ENCODE measurements at places on chromosomes 2 and 18. TPM values are rescaled to one million over a fixed set of nuclear protein-coding genes. Genes with fewer than 3 reads are reported as not detected.

Gene NEUROD1
- 0.60 TPM for total RNA-seq

Gene ZNF396
- total RNA-seq: 2.0 TPM

Gene CRYGC
- 1.3 TPM for total RNA-seq

- no peaks in the 10 kb centered on the region for H3K36me3 ChIP-seq
- DNase-seq: no peak
- H3K4me1 ChIP-seq: peaks cover 25% of the 10 kb centered on the region
These were observed 569.2 kb downstream of the ZEB2 start for GRCh38 chr2:143950704-143951103.

- H3K27me3 ChIP-seq: no peaks in the 10 kb centered on the region
- H3K36me3 ChIP-seq: no peaks in the 10 kb centered on the region
- peak; percentile 87 for DNase-seq
- peak overlapping the region; percentile 39 for H3K27ac ChIP-seq
These were observed 7.6 kb upstream of the CHRNA1 start for GRCh38 chr2:174771631-174772471.

DNA sequence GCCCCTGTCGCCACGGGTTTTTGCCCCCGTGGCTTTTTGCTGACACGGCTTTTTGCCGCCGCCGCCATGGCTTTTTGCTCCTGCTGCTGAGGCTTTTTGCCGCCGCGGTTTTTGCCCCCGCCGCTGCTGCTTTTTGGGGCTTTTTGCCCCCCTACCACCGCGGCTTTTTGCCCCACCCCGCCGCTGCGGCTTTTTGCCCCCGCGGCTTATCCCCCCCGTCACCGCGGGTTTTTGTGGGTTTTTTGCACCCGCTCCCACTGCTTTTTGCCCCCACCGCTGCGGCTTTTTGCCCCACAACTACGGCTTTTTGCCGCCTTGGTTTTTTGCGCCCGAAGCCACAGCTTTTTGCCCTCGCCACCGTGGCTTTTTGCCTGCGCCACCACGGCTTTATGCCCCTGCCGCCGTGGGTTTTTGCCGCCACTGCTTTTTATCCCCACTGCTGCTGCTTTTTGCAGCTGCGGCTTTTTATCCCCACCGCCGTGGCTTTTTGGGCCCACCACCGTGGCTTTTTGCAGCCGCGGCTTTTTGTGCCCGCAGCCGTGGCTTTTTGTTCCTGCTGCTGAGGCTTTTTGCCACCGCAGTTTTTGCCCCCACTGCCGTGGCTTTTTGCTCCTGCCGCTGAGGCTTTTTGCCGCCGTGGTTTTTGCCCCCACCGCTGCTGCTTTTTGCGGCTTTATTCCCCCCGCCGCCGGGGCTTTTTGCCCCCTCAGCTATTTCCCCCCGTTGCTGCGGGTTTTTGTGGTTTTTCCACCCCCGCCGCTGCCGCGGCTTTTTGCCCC, 2798.0 kb upstream of the TEKT4 start:
- no peaks in the 10 kb centered on the region for H3K36me3 ChIP-seq
- peak; percentile 2 for DNase-seq
- no peak overlapping the region for H3K4me3 ChIP-seq
- no peak overlapping the region for H3K27ac ChIP-seq
- H3K4me1 ChIP-seq: no peaks in the 10 kb centered on the region
- H3K27me3 ChIP-seq: no peaks in the 10 kb centered on the region

- H3K36me3 ChIP-seq: no peaks in the 10 kb centered on the region
- H3K27ac ChIP-seq: no peak overlapping the region
- no peaks in the 10 kb centered on the region for H3K27me3 ChIP-seq
- H3K4me3 ChIP-seq: no peak overlapping the region
- no peak for DNase-seq
These were observed 26.1 kb upstream of the ST3GAL5 start for GRCh38 chr2:85914922-85915321.

- H3K4me3 ChIP-seq: no peak overlapping the region
- H3K27ac ChIP-seq: no peak overlapping the region
- H3K4me1 ChIP-seq: peaks cover 6% of the 10 kb centered on the region
- no peak for DNase-seq
- H3K27me3 ChIP-seq: no peaks in the 10 kb centered on the region
These were observed 116.6 kb upstream of the LGALSL start for GRCh38 chr2:64337314-64337713.

DNA sequence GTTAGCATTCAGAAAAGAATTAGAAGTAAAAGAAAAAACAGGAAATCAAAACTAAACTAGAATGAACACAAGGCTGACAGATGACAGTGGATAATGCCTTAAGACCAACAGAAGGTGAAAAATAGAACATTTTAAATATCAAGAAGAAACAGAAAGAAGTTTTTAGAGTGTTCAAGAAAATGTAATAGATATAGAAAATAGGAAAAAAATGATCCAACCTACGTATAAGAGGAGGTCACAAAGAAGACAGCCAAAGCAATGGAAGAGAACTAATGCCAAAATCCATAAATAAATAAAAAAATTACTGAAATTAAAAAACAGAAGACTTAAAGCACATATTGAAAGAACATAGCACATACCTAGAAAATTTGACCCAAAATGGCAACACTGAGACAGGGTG, 42.5 kb upstream of the EN1 start:
- no peak for DNase-seq
- no peaks in the 10 kb centered on the region for H3K27me3 ChIP-seq
- no peaks in the 10 kb centered on the region for H3K4me1 ChIP-seq
- no peaks in the 10 kb centered on the region for H3K36me3 ChIP-seq

DNA sequence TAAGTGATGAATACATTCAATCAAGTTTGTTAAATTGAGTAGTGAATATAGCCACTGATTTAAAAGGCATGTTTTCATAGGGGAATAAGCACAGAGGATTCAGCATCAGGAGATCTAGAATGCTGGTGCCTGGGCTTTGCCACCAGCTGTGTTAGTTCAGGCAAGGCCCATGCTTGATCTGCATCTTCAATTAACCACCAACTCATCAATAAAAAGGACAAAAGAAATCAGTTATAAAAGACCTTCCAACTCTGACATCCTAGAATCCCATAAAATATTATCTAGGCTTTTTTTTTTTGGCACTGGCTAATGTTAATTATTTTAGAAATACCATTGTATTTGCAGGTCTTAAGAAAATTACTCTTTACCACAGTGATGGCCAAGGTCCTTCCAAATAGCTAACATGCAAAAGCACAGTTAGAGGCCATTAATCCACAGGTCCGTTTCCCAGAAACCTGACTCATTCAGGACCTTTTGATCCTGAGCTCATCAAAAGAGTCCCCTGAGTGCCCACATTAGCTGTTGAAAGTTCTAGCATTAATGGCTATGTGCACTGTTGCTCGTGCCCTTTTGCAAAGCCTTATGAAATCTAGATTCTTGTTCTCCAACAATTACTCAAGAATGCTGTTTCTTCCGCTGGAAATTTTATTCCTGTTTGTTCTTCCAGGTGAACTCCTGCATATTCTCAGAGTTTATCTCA, 170.0 kb downstream of the CYRIA start:
- no peak overlapping the region for H3K4me3 ChIP-seq
- no peak overlapping the region for H3K27ac ChIP-seq
- H3K27me3 ChIP-seq: no peaks in the 10 kb centered on the region
- no peaks in the 10 kb centered on the region for H3K36me3 ChIP-seq
- no peak for DNase-seq

Data from hepatocyte (in vitro differentiated cells).